Epithelial cell of prostate (primary cell): ENCODE measurements at places on chromosomes 5 and 9.

DNA sequence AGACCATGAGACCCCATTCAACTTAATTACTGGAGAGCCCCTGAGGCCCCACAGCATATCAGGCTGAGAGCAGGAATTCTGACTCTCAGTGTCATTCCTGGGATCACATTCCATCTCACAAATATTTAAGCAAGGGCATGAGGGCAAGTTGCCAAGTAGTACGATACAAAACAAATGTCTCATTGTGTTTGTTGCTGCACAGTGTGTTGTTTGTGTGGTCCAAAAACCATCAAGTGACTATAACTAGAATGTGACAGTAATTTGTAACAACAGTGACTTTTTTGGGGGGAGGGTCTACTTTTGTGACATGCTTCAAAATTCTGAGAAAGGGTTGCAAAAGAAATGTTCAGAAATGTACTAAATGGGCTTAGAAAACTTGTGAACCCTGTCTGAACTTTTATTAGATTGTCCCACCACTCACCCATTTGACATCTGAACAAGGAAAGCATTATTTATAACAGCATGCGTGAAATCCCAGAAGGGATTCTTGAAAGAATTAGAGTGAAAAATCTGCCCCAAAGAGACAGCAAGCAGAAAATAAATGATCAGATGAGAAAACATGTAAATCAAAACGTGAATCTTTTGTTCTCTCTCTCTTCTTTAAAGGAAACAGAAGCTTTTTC lies 347.0 kb downstream of the NTRK2 start:
- no peak for DNase-seq

DNA sequence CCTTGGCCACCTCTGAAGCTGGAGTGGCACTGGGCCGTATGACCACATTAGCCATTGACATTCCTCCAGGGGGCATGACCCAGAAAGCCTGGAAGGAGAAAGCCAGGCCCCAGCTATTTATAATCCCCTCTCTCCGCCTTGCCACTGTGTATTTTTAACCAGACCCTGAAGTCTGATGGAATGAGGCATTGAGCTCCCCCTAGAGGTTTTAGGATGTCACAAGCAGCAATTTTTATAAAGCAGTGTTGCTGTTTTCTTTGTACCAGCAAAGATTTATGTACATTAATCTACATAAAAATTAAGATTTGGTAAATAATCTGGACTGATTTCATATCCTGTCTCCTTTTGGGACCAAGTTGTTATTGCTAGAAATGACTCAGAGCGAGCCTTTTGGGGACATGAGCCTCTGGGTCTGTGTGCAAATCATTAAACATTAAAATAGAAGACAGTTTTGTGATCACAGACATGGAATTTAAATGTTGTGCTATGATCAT lies 127.1 kb downstream of the TRIO start:
- no peak for DNase-seq

- no peak for DNase-seq
These were observed 401.4 kb downstream of the PSAT1 start for GRCh38 chr9:78698371-78698770.

DNA sequence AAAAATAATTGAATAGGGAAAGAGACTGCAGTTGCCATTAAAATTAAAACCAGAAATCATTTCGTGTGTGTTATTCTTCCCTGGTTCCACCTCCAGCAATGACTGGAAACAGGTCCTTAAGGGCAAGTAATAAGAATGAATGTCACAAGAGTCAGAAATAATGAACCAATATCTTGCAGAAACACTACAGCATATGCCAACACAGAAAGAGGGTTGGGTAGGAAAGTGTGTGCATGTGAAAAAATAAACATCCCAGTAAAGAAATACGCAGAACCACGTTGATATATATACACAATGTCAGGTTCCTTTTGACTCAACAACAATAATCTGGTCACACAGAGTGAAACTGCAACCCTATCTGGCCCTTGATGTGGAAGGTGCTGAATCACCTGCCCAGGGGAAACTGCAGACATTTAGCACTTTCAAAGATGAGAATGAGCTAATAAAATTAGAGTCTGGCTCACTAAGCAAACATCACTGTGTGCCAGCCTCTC lies 15.0 kb downstream of the HMHB1 start:
- DNase-seq = peak; percentile 83

- DNase-seq = no peak
These were observed 217.2 kb downstream of the MELK start for GRCh38 chr9:36789886-36790285.

DNA sequence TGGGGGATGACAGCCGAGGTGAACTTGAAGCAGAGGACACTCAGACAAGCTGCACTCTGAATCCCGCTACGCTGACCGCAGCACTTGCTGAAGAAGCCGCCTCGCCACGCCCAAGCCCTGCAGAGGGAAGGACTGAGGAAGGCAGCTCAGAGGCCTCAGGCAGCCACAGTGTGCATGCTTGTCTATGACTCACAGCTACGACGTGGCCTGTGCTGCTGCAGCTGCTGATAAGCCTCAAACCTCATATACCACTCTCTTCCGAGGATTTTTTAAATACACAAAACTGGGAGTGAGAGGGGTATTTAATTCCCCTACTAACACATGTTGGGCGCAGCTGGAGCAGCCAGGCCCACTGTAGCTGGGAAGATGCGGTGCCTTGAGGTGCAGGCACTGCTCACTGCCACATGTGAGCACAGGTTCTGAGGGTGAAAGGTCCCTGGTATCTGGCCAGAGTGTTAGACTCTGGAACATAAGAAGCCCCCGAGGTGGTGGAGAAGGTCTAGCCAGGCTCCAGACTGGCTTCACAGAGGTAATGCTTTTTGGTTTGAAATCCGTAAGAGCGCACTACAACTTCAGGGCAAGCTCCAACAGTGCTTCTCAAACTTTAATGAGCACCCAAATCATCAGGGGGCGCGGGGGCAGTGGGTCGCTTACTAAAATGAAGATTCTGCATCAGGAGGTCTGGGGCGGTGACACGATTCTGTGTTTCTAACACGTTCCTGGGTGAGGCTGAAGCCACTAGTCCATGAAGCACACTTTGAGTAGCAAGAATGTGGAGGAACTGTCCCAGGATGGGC lies 196.8 kb downstream of the AUH start:
- peak; percentile 81 for DNase-seq

- DNase-seq = no peak
These were observed 198.7 kb upstream of the MPDZ start for GRCh38 chr9:13478160-13478559.

GRCh38 chr9:98240475-98240874 lies 15.0 kb downstream of the TBC1D2 start:
- no peak for DNase-seq

DNA sequence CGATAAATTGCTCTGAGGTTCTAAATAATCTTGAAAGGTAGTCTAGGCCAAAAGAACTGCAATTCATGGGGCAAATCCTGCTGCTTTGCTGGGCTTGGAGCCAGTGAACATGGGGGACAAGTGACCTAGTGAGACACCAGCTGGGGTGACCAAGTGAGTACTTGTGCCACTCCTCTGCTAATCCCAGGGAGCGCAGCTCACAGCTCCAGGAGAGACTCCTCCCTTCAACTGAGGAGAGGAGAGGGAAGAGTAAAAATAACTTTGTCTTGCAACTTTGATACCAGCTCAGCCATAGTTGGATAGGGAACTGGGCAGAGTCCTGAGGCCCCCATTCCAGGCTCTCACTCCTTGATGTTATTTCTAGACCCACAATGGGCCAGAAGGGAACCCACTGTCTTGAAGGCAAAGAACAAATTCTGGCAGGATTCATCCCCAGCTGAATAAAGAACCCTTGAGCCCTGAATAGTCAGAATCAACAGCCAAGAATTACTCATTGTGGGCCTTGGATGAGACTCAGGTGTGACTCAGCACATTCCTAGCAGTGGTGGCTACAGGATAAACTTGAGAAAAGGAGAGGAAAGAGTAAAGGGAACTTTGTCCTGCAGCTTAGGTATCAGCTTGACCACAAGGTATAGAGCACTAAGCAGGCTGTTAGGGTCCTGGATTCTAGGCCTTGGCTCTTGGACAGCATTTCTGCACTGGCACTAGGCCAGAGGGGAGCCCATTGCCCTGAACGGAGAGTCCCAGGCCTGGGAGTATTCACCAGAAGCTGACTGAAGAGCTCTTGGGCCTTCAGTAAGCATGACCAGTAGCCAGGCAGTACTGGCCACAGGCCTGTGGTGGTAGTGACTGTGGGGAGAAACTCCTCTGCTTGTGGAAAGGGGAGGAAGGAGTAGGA lies 288.3 kb upstream of the CDH18 start:
- peak; percentile 64 for DNase-seq

DNA sequence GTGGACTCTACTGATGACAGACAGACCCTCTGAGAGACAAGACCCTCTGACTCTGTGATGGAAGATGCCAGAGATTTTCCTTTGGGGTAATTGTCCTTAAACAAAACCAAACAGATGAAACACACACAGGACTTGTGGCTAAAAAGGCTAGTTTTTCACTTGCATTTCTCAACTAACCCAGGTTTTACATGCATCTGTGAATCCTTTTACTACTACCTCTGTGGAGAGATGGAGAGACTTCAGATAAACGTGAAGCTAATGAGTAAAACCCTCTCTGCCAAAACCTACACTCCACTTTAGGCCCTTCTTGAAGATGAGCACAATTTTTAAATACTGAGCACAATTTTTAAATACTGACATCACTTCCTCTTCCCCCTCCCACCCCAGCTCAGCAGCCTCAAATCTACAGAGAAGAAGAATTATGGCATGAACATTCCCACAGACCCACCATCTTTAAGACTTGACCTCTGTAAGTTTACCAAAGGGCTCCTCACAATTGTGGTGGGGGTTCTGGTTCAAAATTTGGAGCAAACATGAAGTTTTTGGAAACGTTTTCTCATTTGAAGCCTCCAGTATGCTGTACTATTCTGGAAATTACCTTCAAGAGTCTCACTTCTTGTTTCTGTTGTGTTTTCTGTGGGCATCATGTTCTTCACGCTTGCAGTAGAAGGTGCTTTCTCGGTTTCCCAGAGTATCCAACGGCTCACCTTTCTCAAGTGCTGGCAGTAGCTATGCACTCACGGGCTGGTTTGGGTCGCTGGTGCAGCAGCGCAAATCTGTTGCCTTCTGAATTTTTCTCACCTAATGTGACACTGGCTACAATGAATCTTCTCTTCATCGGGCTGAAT lies 42.7 kb downstream of the ACER2 start:
- no peak for DNase-seq

GRCh38 chr5:121731377-121731776 lies 120.3 kb upstream of the FTMT start:
- no peak for DNase-seq

DNA sequence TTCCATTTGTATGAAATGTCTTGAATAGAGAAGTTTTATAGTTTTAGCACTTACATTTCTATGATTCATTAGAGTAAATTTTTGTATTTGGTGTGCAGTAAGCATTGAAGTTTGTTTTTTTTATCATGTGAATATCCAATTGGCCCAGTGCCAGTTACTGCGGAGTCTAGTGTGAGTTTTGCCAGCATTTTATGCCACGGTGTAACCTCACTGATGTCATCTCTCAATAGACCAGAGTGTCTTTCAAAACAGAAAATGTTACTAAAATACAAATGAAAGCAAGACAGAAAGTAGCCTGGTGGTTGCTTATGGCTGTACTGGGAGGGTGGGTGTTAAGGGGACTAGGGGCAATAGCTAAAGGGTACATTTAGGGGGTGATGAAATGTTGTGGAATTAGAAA lies 62.8 kb downstream of the IPPK start:
- DNase-seq = no peak

GRCh38 chr9:112640311-112640710 lies 77.6 kb downstream of the INIP start:
- no peak for DNase-seq

DNA sequence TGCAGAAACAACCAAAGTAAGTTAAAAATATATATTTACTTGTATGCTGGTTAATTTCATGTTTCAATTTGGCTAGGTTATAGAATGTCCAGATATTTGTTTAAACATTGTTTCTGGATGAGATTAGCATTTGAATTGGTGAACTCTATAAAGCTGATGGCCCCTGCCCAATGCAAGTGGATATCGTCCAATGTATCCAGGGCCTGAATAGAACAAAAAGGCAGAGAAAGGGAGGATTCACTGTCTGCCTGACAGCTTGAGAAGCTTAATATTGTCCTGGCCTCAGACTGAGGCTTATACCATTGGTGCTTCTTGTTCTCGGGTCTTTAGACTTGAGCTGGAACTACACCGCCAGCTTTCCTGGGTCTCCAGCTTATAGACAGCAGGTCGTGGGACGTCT lies 446.7 kb upstream of the ACTBL2 start:
- DNase-seq = no peak

GRCh38 chr5:136228136-136228757 lies 35.3 kb upstream of the SMIM32 start:
- no peak for DNase-seq
